ENCODE measurements at places on chromosomes 3 and 15. TPM values are rescaled to one million over a fixed set of nuclear protein-coding genes. Genes with fewer than 3 reads are reported as not detected.

GRCh38 chr3:37935290-37935668, 55.3 kb upstream of the VILL start:
- DNase-seq = no peak

DNA sequence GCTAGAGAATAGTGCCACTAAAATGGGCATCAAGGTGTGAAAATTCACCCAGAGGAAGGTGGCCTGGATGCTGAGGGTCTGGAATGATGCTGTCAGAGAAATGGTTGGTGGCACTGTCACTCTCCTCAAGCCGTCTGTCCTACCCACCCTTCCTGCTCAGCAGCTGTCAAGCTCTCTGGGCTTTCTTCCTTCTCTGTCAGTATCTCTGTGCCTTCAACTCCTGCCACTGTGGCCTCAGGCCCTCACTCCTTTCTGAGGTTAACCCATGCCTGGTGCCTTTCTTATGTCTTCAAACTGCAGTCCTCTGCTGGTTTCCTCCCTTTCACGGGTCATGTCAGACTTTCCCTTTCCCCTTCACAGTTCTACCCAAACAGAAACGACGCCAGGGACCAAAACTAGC, 4.4 kb downstream of the MYO5C start:
- no peak for DNase-seq

DNA sequence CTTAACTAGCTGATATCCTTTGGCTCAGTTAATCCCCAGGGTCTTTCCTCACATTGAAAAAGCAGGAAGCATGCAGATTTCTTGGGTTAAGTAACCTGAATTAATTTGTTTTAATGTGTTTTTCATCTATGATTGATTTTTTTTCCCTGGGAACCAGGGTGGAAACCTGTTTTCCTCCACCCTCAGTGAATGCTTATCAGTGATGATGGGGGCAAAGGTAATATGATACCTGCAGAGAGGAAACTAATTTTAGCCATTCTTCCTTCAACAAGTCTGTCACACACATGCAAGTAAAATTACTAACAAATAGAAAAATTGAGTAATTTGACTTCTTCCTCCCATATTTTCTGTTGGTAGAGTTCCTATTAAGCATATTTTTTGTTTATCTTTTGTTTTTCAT, 5.9 kb downstream of the CASR start:
- no peak for DNase-seq

DNA sequence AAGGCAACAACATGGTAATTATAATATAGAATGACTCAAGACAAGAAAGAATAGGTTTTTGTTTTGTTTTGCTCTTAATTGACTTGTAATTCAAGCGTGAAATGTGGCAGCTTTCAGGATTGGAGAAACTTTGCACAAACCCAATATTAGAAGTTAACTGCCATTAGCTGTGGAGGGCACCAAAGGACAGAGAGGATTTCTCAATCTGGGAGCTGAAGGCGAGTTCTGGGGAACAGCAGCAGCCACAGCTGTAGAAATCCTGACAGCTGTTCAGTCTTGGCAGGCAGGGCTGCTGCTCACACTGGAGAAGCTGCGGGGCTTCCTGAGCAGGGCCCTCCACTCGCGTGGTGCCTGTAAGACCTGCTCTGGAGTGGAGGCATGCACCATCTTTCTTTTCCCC, 182.2 kb upstream of the IL12A start:
- DNase-seq = peak; percentile 27

- no peak for DNase-seq
Measured at GRCh38 chr3:193874997-193875593, 260.9 kb upstream of the HES1 start.

GRCh38 chr15:68990231-68990991, 24.1 kb upstream of the NOX5 start:
- DNase-seq = no peak

- peak; percentile 4 for DNase-seq
Measured at GRCh38 chr3:192570821-192571791, 156.2 kb downstream of the FGF12 start.

DNA sequence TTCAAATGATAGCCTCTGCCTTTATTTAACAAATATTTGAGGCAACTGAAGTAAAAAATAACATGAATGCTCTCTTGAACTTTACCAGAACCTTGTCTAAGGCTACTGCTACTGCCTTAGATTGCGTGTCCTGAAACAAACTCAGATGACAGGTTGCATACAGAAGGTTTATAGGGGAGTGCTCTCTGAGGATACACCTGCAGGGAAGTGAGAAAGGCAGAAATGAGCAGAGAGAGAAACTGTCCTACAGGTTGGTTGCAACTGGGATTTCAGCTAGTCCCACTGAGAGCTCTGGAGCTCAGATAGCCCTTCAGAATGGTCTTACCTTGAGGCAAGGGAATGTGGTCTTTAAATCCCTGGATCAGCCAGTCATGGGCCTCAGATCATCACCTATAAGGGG, 165.5 kb downstream of the IL5RA start:
- no peak for DNase-seq

DNA sequence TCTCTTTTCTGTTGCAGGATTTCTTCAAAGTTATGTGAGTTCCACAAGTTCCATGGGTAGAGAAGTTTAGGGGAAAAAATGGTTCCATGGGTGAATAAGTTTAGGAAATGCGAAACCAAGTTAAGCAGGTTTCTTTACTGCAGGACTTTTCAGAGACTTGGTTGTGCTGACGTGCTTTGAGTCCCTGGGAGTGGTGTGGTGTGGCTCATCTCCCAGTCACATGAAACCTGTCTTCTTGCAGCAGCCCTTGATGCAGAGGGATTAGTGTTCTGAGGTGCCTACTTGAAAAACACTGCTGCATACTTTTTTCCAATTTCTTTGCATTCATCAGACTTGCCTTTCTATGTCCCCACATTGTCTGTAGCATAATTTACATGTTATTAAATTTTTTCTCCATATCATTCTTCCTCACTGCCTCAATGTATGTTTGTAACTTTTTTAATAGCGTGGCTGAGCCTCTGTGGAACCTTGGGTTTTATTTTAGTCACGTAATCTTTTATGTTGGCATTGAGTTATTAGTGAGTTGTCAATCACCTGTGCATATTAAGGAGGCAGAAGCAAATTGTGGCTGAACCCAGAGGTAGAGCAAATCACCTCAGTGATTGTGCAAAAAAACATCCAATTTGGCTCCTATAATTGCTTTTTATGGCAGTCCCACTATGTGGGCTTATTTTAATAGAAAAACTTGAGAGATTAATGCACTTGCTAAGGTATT, 115.6 kb downstream of the CACNA2D3 start:
- DNase-seq = no peak

DNA sequence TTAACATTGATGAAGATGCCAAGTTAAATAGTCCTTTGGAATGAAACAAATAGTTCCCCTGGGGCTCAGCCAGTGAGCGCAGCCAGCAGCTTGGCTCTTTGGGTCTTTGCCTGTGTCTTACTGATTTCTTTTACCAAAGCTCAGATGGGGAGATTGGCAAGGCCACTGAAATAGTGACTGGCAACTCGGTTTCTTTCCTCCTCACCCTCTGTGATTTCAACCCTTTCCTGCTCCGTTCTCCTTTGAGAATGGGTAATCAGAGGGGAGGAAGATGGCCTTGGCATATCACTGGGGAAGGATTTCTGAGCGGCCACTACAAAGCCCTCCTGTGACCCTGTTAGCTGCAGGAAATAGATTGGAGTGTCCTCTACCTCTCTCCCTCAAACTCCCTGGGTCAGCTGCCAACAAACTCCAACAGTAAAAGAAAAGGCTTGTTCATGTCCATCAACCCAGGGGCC, 337.1 kb upstream of the LRRFIP2 start:
- DNase-seq = no peak

DNA sequence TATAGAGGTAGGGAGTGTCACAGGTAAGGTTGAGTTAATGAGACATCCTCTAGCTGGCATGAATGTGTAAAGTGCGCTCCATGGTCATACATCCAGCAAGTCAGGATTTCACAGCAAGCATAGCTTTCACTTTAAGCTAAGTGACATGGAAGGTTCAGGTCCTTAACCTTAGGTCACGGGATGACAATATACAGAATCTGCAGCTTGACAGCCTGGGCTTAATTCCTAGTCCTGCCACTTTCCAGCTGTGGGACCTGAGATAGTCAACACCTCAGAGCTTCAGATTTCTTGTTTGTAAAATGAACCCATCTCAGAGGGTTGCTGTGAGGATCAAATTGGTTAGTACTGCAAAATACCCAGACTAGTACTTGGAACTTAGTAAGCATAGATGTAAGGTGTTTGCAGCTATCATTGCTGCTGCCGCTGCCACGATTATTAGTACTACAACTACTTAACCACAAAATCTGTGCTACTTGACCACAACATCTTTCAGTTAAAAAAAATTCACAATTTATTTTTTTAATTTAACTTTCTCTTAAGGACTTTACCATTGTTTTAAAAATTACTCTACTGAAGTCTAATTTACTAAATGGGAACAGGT, 890.1 kb upstream of the CFAP20DC start:
- DNase-seq = no peak

DNA sequence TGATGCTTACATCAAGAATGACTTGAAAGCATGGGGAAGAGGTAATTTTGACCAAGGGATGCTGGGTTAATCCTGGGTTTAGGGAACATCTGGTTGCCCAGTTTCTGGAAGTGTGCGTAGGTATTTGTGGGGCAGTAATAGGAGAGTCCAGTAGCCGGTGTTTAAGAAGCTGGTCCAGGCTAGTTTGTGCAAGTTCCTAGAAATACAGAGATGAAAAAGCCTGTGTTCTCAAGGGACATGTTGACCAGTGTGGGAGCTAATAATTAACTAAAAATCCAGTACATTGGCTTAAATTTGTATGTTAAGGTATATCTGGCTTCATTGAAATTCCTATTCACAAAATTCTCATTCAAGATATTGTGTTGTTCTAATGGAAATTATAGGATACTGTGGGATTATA, 51.2 kb downstream of the UBE2E2 start:
- DNase-seq = no peak

GRCh38 chr3:110314512-110315114, 757.0 kb upstream of the NECTIN3 start:
- DNase-seq = no peak

- no peak for DNase-seq
Measured at GRCh38 chr3:177889161-177889560, 647.1 kb upstream of the KCNMB2 start.

SIDT1 gene
- total RNA-seq = 0.13 TPM

TF gene
- 2.8 TPM for total RNA-seq

LRRIQ4 gene
- total RNA-seq = not detected

MAP6D1 gene
- 13.8 TPM for total RNA-seq

AMIGO3 gene
- 0.76 TPM for total RNA-seq

CEP97 gene
- 15.0 TPM for total RNA-seq

DAZL gene
- total RNA-seq = not detected

STAB1 gene
- total RNA-seq = 23.2 TPM

PCOLCE2 gene
- 17.2 TPM for total RNA-seq

TUSC7 gene
- total RNA-seq = not detected

PLXNB1 gene
- 2.8 TPM for total RNA-seq

LIPC gene
- total RNA-seq = not detected

ZNF80 gene
- total RNA-seq = 0.09 TPM

RBM6 gene
- total RNA-seq = 27.2 TPM
